ENCODE measurements at places on chromosomes 11 and 22.

DNA sequence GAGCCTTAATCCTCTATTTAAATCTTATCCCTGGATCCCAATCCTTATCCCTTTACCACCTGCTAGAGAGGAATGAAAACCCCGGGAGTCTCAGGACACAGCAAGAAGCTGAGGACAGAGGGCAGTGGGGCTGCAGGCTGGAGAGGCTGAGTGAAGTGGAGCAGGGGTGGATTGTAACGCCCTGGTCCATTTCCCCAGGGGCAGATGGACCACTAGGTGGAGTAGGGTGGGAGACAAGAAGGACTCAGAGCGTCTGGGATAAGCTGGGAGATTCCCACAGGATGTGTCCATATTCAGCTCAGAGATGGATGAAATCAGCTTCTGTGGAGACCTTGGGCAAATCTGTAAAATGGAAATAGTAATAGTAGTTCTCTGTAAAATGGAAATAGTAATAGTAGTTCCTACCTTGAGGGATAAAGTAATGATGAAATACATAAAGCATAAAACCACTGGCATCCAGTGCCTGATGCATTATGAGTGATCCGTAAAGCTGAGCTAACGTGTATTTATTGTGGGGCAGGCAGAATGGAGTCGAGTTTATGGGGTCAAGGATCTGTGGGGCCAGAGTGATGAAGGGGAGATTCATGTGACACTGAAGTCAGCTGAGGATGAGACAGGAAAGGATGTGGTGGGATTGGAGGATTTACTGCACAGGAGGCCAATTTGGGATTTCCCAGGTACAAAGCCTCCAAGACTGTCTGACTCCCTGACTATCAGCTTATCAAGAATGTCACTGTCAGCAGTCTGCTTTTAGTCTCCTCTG, 1.9 kb upstream of the ROBO4 start:
- no peak for DNase-seq

DNA sequence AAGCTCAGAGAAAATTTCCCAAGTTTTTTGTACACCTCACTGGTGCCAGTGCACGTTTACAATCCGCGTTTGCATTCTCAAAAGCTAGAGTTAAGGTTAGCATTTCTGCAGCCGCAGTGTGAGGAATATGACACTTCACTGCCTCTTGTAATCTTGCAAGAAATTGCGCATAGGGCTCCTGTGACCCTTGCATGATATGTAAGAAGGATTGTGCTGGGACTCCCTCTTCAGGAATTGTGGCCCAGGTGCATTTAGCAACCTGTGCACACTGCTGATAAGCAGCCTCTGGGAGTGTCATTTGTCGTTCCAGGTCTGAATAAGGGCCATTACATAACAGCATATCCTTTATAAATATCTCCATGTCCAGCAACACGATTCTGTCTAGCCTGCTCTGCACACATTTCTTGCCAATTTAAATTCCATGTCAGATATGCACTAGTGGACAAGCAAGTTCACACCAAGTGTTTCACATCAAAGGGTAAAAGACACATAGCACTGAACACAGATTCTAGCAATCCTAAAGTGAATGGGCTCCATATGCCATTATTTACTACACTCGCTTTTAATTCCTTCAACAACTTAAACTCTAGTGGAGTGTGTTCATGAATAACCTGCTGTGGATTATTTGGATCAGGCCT, 69.2 kb upstream of the INCENP start:
- DNase-seq = no peak

DNA sequence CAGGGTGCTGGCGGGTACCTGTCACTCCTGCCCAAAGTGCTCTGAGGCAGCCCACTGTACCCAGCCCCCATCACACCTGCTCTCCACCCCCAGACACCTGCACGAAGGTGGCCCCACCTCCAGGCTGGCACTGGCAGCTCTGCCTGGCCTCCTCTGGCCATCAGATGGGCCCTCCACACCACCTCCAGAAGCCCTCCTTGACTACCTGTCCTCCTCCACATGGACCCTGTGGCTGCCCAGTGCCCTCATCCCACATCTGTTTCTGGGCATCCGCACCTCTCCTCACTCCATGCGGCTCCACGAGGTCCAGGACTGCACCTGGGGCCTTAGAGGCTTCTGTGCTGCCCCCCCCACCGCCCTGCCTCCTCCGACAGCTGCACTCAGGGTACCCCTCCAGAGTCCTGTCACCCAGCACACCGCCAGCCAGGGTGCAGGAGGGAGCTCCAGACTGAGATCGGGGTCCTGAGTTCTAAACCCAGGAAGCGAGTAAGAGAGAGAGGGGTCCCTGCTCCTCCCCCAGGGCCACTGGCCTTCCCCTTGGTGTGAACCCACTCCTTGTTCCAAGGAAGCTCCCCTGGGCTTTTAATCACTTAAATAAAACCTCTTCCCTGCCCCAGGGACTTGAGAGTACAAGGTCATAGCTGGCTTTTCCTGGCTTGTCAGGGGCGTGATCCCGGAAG, 1.7 kb downstream of the CTSD start:
- peak; percentile 33 for DNase-seq

DNA sequence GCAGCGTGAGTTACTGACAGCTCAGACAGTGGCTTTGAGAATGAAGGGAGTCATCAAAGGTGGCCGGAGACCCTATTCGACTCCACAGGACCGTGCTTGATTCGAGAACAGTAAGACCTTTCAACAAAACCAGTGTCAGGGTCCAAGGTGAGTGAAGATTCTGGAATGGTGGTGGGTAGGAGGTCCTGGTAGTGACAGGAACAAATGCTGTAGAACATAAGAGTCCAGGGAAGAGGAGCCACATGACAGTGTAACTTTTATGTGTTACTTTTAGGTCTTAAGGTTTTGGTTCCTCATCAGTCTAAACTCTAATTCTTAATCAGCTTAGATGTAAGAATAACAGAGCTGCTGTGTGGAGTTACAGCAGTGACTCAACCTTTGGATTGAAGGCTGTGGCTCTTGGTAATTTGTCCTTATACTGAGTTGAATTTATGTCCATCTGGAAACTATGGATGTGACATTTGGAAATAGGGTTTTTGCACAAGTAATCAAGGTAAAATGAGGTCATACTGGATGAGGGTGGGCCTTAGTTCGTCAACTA, 1.8 kb downstream of the TBC1D22A start:
- DNase-seq = peak; percentile 38

DNA sequence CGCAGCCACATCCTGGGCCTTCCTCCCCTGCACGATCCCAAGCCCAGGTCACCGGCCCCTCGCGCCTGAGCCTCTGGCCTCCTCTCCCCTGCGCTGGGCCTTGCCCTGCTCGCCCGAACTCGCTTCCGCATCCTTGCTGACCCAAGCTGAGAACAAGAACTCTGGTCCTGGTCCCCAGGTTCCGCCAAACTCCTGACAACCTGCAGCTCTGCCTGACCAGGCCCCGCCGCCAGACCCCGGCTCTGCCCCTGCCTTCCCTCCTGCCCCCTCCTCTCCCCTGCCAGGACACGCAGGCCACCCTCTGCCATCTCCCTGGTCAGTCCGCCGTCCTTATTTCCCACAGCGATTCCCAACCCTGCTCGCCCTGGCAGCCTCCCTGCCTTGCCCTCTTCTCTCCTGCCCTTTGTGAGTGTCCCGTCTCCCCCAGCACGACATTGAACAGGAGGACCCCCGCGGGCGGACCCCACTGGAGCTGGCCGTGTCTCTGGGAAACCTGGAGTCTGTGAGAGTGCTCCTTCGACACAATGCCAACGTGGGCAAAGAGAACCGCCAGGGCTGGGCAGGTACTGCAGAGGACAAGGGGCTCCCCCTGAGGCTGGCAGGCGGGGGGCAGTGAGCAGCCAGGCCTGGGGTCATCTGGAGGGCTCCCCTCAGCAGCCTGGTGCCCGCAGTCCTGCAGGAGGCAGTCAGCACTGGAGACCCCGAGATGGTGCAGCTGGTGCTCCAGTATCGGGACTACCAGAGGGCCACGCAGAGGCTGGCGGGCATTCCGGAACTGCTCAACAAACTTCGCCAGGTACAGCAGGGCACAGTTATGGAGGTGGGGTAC, 762 bp downstream of the ANKRD13D start:
- DNase-seq = peak; percentile 30

GRCh38 chr11:66728038-66728692, 851 bp downstream of the SPTBN2 start:
- no peak for DNase-seq

GRCh38 chr11:111982019-111982464, 43.2 kb upstream of the DLAT start:
- DNase-seq = peak; percentile 52

- no peak for DNase-seq
These were observed 66.3 kb upstream of the SYN3 start for GRCh38 chr22:33124471-33124870.

- DNase-seq = no peak
These were observed 323.3 kb downstream of the NTM start for GRCh38 chr11:131693756-131694155.

Data from iris pigment epithelial cell (primary cell).